Neural crest cell (in vitro differentiated cells): ENCODE measurements at places on chromosomes 3 and 15.

- DNase-seq: no peak
Observed at GRCh38 chr3:186512570-186513302, 31.4 kb downstream of the CRYGS start.

- no peak for DNase-seq
Observed at GRCh38 chr3:23968463-23969184, 23.5 kb downstream of the NR1D2 start.

- DNase-seq: no peak
Observed at GRCh38 chr15:32670623-32671022, 29.1 kb downstream of the SCG5 start.

- DNase-seq: no peak
Observed at GRCh38 chr3:184658223-184658928, 53.5 kb downstream of the MAGEF1 start.

- DNase-seq: no peak
Observed at GRCh38 chr3:14366248-14366647, 36.2 kb upstream of the SLC6A6 start.

GRCh38 chr3:121869736-121870135 is 24.5 kb upstream of the SLC15A2 start:
- DNase-seq: no peak
